BE2C (cell line): ENCODE measurements at places on chromosomes 7 and 10.
A peak's percentile ranks its signal among the peaks of the same experiment; 100 is the strongest.

- DNase-seq, result no peak
Observed at GRCh38 chr7:50808282-50808888, 25.7 kb upstream of the GRB10 start.

GRCh38 chr10:112052166-112052565 is 131.4 kb downstream of the GPAM start:
- peak; percentile 41 for DNase-seq

- DNase-seq, result no peak
Observed at GRCh38 chr10:34713875-34714274, 101.2 kb downstream of the PARD3 start.

- DNase-seq, result peak; percentile 92
Observed at GRCh38 chr10:42367532-42368230, 270.7 kb downstream of the ZNF33B start.

GRCh38 chr7:55546814-55547213 is 25.5 kb downstream of the VOPP1 start:
- DNase-seq, result peak; percentile 63

DNA sequence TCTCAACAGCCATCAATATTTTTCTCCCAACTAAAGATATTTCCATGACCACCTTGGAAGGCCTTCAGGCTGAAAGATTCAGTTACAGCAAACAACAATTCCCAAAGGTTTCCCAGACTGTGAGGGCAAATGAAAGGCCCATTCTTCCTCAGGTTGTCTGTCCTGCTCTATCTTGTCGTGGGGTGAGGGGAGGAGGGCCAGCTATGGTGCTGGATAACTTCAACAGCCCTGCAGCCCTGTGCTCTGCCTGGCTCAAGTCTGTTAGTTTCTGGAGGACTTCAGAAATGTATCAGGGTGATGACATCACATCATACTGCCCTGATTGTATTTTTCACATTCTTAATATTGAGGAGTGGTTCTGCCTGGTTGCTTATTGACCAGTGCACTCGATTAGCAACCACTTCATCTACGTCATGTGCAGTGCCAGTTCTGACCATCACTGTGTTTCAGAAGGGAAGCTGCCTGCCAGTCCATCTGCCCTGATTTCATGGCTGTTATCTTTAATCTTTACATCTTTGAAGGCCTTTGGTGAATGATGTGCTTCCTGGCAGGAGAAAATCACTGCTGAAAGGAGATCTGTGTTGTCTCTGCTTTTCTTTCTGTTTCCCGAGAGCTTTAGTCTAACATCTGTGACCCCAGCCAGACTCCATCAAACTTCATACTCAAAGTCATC is 135.5 kb downstream of the NRF1 start:
- DNase-seq, result peak; percentile 43

DNA sequence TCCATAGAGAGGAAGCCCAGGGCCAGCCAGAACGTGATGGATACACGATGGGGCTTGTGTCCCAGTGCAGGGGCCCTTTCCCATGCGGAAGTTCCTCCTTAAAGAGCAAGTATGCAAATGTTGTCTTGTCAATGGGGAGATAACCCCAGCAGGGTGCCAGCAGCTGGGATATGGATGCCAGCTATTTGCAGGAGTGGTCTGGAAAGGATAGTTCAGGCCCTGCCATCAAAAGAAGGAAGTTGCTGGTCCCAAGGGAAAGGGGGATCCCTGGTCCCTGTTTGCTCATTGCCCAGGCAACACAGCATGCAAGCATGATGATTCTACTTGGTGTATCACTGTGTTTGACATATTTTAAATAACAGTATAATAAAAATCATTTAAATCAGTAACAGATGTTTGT is 73.1 kb upstream of the HECW1 start:
- DNase-seq, result no peak

- DNase-seq, result no peak
Observed at GRCh38 chr7:124956160-124956559, 26.5 kb upstream of the POT1 start.

DNA sequence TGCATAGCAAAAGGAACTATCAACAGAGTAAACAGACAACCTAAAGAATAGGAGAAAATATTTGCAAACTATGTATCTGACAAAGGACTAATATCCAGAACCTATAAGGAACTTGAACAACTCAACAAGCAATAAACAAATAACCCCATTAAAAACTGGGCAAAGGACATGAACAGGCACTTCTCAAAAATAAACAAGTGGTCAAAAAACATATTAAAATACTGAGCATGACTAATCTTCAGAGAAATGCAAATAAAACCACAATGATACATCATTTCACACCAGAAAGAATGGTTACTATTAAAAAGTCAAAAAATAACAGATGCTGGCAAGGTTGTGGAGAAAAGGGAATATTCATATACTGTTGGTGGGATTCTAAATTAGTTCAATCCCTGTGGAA is 17.1 kb downstream of the MAGI2 start:
- DNase-seq, result no peak

- DNase-seq, result no peak
Observed at GRCh38 chr10:52066383-52066782, 247.7 kb upstream of the DKK1 start.

- DNase-seq, result no peak
Observed at GRCh38 chr7:42694894-42695507, 216.9 kb downstream of the C7orf25 start.

DNA sequence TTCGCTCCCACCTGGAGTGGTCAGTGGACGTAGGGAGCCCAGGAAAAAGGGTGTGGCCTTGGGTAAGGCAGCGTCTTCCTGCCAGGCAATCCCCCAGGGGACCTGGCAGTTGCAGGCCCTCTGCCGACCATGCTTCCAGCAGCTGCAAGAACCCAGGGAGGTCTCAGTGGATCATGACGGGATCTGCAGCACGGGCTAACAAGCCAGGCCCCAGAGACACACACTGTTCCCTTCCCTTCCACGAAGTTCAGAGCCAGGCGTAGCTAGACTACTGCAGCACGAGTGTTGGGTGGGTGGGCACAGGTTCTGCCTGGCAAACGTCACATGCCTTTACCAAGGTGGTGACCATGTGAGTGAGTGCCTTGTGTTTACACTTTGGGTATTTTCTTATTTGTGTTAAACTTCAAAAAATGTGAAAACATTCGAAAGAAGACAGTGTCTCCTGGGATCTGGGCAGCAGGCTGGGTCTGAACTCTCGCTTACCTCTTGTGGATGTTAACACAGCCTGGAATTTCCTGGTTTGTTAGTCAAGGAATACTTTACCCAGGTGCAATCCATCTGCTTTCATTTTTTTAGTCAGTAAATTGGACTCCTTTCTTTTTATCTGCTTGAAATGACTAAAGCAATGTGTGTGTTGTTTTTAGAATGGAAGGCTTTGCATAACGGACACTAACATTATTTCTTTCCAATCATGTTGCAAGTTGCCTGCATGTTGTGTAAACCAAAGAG is 48.2 kb upstream of the VIPR2 start:
- DNase-seq, result no peak

DNA sequence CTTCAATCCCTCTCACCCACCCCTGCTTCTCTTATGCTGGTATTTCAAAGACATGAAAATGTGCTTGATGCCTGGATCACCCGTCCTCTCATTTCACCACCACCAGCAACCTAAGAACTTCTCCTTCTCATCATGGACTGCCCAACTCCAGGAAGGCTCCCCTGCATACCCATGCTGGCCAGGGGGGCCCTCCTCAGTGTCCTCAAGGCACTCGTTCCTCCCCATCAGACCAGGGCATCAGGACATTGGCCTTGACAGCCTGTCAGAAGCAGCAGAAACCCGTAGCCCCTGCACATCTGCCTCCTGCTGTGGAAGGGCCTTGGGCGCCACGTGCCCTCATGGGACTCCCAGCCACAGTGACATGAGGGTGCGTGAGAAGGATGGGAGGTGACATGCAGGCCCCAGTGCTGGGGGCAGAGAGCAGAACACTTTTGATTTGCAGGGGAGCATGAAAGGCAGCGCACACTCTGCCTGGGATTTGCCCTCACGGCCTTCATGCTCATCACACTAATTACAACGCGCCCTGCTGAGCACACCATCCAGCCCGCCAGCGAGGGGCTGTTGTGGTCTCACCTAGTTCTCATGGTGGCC is 1.9 kb upstream of the HSPA12A start:
- DNase-seq, result no peak

DNA sequence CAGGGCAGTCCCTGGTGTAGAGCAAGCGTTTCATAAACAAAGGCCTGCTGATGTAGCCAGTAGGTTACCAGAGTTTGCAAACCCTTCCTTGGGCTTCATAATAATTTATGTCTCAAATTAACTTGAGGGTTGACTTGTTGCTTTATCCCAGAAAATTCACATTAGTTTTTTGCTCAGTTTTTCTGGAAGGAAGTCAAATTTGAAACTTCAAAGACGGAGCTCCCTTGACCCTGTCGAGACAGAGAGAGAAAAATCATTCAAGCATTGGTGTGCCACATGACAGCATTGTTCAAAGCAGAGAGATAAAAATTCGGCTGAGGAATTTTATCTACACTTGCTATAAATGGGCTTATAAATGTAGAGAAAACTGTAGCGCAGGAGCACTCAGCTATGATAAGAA is 627.7 kb downstream of the TNS3 start:
- DNase-seq, result no peak

DNA sequence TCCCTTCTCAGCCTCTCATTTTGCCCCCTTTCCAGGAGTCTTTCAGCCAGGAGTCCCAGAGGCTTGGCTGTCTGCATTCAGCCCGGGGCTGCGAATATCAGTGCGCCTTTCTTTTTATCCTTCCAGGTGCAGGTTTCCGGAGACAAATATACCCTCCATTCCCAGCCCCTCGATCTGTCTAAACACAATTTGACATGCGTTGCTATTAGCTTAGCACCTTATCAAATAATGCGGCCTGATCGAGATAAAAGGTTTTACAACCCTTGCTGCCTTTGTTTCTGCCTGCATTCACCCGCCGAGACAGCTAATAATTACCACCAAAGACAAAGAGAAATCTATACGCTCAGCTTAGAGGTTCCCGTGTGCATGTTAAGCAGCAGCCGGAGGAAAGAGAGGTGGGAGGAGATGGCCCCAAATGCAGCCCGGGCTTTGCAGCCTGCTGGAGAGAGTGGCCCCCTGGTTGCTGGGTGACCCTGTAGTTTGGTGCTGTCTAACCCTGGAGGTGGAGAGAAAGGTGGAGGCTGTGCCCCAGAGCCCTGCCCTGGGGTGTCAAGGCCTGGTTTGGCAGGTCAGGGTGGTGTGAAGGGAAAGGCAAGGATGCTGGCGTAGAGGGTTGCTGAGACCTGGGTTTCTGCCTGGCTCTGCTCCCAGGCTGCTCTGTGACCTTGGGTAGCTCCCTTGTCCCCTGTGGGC is 185.3 kb downstream of the RPS24 start:
- DNase-seq, result no peak

DNA sequence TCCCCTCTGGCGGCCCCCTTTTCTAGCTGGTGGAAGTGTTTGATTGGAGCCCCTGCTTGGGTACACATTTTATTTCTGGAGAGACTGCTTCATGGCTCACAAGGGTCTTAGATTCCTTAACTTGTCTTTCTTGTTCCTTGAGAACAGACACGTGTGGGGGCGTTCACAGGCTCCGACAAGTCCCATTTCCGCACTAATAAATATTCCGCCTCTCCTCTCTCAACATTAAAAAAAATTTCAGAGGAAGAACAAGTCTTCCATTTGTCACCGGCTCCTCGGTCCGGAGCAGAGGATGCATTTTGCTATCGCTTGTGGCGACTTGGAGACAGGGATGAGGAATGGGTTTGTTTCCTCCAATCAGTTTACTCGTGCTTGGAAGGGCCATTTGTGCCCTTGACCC is 134.0 kb upstream of the PODXL start:
- no peak for DNase-seq

DNA sequence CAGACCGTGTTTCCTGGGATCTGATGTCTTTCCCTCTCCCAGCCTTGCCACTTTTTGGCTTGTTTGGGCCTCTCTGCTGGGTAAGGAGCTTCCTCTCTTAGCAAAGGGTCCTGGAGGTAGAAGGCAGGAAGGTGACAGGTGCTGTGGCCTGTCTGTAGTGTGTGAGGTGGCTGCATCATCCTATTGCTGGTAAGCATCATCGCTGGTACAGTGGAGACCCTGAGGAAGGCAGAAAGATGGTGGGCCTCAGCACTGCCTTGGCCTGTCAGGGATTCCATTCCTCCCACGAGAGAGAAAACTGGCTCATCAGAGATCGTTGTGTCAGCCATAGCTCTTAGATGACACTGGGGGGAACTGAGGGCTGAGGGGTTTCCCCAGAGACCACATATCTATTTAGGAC is 46.5 kb downstream of the ZMIZ1 start:
- DNase-seq, result no peak

DNA sequence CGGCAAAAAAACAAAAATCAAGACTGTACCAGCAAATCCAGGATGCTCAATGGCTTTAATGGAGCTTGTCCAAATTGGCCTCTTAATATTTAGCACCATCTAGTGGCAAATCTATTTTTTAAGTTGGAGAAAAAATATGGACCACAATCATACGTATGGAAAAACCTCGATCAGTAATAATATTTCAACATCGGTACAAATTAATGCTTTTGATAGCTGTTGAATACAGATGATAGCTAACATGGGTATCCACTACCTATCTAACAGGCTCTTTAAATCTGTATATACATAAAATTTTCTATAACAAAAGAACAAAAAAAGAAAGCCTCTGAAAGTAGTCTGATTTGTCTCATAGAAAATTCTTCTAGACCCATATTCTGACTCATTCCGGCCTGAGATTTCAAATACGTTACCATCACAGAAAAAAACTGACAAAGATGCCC is 29.2 kb downstream of the COA1 start:
- DNase-seq, result no peak

GRCh38 chr10:59891936-59892335 is 14.4 kb downstream of the CCDC6 start:
- DNase-seq, result no peak
